Right lobe of liver (tissue), 6 donors: ENCODE measurements at places on chromosomes 2 and 18.

GRCh38 chr18:34834897-34835296 is 124.8 kb downstream of the DTNA start:
- DNase-seq: no peak

GRCh38 chr18:79772865-79773696 is 24.7 kb upstream of the KCNG2 start:
- DNase-seq: peak; percentile 28

DNA sequence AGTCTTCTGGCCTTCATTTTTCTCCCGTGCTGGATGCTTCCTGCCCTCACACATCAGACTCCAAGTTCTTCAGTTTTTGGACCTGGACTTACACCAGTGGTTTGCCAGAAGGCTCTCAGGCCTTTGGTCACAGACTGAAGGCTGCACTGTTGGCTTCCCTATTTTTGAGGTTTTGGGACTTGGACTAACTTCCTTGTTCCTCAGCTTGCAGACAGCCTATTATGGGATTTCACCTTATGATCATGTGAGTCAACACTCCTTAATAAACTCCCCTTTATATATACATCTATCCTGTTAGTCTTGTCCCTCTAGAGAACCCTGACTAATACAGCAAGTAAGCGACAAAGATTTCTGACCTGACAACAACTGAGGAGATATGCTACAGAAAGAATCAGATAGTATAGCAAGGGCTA is 7.2 kb downstream of the CDC42EP3 start:
- no peak for DNase-seq

GRCh38 chr2:21268878-21269224 is 145.1 kb downstream of the TDRD15 start:
- no peak for DNase-seq
